ENCODE measurements at places on chromosomes 6 and 20.

DNA sequence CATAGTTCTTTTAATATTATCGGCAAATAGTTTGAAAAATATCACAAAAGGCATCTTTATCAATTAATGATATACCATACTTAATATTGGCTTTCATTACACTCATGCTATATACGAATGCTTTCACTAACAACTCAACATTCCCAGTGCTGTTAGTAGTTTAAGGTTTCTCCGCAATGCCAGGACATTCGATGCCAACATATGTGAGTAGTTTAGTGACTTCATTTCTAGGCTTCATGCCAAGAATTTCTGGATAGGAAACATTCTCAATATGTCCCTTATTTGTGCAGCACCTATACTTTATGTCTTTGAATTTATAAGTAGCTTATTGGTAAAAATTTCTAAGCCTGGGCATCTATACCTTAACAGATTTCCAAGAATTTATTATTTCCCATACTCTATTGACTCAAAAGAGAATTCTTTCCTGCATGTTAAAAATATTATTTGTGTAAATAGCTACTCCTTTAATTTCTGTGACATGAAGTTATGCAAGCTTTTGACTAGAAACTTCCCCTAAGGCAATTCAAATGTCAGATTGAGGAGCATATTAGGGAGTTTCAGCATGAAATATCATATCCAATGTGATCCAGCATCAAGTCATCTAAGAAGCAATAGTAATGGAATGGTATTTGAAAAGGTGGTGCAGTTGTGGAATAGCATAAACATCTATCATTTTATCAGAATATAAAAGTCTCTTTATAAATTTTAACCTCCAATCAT lies 236.0 kb upstream of the STXBP5 start:
- no peak for DNase-seq

DNA sequence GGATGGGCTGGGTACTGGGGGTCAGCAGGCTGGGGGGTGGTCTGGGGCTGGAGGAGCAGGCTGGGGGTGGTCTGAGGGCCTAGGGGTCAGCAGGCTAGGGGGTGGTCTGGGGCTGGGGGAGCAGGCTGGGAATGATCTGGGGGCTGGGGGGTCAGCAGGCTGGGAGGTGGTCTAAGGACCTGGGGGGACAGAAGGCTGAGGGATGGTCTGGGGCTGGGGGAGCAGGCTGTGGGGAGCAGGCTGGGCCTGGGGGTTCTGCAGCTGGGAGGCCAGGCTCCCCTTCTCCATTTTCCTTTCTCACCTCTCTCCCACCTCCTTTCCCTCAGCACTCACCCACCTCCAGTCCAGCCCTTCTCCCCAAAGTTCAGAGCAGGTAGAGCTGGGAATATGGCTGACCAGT lies 114.2 kb downstream of the PSMB1 start:
- DNase-seq, result no peak

- DNase-seq, result no peak
Observed at GRCh38 chr20:53334861-53335260, 258.8 kb downstream of the ZNF217 start.

DNA sequence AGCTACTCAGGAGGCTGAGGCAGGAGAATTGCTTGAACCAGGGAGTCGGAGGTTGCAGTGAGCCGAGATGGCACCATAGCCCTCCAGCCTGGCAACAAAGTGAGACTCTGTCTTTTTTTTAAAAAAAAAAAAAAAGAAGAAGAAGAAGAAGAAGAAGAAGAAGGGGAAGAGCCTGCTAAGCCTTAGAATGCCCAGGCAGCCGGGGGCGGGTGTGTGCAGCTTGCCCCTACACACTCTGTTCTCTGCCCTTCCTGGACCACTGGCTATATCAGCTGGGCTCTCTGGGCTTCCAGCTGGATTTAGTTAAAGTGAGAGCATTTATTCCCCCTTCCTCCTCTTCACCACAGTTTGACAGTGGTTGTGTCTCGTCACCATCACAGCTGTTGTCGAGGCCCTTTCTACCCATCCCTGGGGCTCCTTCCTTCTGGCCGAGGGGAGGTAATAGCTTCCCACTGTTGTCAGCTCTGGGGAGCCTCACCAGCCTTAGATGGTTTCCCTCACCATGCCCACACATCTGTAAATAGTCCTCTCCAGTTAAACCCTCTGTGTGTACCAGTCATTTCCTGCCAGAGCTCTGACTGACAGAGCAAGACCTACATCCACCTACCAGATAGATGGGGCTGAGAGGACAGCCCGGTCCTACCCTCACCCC lies 77.6 kb downstream of the TRERF1 start:
- no peak for DNase-seq

GRCh38 chr20:1273366-1273765 lies 7.3 kb downstream of the SNPH start:
- DNase-seq, result no peak

DNA sequence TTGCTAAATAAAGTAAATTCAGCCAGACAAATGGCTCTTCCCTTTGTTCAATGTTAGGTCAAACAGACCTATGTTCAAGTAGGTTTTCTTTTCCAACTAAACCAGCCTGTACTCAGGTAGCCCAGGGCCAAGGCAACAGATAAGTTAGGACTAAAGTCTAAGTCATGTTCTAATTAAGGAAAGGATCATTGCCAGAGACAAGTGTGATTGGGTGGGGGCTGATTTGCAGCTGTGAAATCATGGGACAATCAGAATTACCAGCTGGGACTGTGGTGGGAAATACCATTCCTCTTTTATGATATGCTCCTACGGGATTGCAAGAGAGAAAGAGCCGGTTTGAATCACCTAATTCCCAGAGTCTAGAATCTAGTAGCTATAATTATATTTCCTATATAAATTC lies 4.2 kb upstream of the FBXO30 start:
- DNase-seq, result no peak

- no peak for DNase-seq
Observed at GRCh38 chr6:166275714-166276166, 32.5 kb downstream of the PRR18 start.

DNA sequence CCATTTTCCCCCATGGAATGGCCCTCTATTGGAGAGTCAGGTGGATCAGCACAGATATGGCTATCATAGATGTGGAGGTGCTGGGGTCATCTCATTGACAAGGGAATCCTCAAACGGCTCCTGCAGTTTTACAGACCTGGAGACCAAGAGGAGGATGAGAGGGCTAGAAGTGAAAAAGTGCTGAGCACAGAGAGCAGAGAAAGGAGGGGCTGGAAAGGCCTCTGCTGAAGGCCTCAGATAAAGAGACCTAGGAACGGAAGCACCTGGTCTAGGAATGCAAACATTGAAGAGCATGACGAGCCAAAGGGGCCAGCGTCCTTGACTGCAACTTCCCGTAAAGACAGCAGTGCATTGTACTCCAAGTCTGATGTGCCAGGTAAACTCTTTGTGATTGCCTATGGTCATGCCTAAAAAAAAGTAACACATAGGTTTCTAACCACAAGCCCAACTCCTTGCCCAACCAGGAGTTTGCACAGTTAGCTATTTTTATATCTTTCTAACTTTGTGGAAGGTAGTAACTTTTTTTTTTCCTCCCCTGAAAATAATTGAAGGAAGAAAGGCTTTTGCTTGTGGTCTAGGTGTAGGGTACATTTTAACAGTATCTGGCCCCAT lies 15.2 kb downstream of the RSPH4A start:
- DNase-seq, result no peak

GRCh38 chr20:23090147-23090546 lies 4.0 kb upstream of the CD93 start:
- no peak for DNase-seq

DNA sequence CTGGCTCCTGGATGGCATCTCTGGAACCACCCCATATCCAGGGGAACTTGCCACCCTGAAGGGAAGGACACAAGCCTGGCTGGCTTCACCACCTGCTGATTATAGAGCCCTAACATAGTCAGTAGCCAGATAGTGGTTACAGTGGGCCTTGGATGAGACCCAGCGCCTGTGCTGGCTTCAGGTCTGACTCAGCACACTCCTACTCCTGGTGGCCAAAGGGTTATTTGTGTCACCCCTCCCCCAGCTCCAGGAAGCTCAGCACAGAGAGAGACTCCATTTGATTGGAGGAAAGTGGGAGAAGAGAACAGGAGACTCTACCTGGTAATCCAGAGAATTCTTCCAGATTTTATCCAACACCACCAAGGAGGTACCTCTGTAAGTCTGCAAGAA lies 12.8 kb downstream of the SNX14 start:
- no peak for DNase-seq

GRCh38 chr20:57266291-57267157 lies at the start of gene BMP7:
Gene BMP7, minus strand, starts transcription at chr20:57266641. Its CDS starts 519 bp downstream, at chr20:57266122.
- no peak for DNase-seq

- DNase-seq, result no peak
Observed at GRCh38 chr20:8156235-8157079, 24.4 kb downstream of the PLCB1 start.

GRCh38 chr6:44737341-44737740 lies 349.8 kb downstream of the CDC5L start:
- no peak for DNase-seq

DNA sequence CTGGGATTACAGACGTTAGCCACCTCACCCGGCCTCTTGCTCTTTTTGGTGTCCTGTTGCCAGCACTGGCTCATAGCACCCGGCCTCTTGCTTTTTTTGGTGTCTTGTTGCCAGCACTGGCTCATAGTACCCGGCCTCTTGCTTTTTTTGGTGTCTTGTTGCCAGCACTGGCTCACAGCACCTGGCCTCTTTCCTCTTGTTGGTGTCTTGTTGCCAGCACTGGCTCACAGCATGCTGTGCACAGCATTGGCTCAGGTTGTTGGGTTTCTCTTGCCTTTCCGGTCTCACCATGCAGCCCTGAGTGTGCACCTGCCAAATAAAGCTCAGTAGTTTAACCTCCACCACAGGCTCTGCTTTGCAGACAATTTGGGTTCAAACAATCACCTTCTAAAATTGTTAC lies 208.2 kb downstream of the THBS2 start:
- no peak for DNase-seq

DNA sequence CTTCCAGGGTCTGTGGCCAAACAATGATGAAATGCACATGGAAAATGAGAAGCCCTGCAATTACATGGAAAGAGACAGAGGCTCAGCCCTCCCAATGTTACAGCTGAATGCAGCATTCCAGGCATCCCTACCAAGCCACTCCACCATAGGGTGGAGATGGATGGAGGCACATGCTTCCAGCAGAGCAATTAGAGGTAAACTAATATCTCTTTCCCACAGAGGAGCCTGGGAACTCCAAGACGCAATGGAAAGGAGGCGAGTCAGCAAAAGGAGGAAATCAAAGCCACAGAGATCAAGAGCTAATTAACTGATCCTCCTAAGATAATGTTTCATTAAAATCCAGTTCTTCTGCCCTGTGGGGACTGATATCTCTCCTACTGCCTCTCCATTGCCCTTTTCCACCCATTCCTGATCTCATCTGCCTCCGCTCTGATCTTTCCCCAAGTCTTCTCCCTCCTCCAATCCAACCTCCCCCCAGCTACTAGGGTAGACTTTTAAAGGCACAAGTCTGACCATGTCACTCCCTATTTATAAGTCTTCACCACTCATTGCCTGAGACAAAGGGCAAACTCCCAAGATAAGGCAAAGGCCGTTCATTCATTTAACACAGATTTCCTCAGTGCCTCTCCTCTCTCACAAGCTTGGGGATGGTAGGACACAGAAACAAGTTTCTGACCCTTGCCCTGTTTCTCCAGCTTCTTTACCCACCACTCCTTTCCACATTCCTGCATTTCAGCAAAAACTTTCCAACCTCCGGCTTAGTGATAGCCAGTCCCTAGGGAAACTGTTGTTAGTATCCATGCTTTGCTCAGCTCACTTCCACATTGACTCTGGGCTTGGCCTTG lies 14.3 kb upstream of the KCNB1 start:
- DNase-seq, result no peak

DNA sequence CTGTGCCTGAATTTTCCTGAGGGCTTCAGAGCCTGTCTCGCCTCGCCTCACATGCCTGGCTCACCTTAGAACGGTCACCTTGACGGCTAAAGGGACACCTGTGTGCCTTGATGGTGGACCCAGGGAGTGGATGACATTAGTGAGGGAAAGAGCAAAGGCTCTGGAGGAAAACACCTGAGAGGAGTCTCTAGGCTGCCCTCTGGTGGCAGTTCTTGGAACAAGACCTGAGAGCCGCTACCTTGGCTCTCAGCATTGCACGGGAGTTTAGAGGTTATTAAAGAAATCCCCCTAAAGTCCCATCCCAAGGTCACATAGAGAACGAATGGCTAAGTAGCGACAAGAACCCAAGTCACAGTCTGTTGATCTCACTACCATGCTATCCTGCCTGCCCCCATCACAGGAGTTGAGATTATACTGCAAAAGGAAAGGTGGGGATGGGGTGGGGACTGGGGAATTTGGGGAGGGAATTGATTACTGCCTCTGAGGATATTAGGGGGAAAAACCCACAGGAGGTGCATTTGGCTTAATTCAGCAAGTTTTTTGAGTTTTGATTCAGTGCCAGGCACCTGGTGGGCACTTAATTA lies 7.9 kb upstream of the CDSN start:
- DNase-seq, result no peak

DNA sequence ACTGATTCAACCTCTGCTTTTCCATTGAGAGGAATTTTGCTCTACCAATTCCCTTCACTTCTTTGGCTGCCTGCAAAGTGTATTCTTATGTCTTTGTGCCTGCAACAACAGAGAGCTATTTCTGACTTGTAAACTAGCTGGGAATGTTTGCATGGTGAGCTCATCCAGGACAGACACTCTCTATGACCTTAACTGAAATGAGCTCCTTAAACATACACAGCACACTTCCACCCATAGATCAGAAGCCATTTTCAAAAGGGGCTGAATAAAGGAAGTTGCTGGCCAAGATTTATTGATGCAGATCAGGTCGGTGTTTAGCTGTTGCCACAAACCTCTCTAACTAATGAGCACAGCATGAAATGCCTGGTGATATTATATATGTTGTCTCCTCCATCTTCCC lies 377.7 kb downstream of the BTBD9 start:
- DNase-seq, result peak; percentile 65

Measured in NT2/D1 (cell line).